Aorta (tissue), 5 donors: ENCODE measurements at places on chromosomes 2 and 18. TPM values are rescaled to one million over a fixed set of nuclear protein-coding genes. Genes with fewer than 3 reads are reported as not detected.

SP110 gene
- polyA plus RNA-seq = 10.5 TPM

CPLX4 gene
- not detected for polyA plus RNA-seq

PAX8 gene
- polyA plus RNA-seq = 1.00 TPM

ASTL gene
- polyA plus RNA-seq = not detected

QPCT gene
- polyA plus RNA-seq = 5.5 TPM

POTEC gene
- not detected for polyA plus RNA-seq

SCN9A gene
- 0.51 TPM for polyA plus RNA-seq

IL37 gene
- polyA plus RNA-seq = not detected

TMEM37 gene
- 1.2 TPM for polyA plus RNA-seq

CETN1 gene
- polyA plus RNA-seq = not detected

GPR35 gene
- polyA plus RNA-seq = 14.5 TPM

IGFBP2 gene
- polyA plus RNA-seq = 869 TPM

GALNT5 gene
- polyA plus RNA-seq = 0.88 TPM

TRIM43 gene
- polyA plus RNA-seq = not detected

ONECUT2 gene
- 0.03 TPM for polyA plus RNA-seq

MATN3 gene
- polyA plus RNA-seq = 0.13 TPM

IL1RL1 gene
- 2.5 TPM for polyA plus RNA-seq

NEDD4L gene
- polyA plus RNA-seq = 14.8 TPM

PIEZO2 gene
- 0.50 TPM for polyA plus RNA-seq

FBXO15 gene
- 3.5 TPM for polyA plus RNA-seq

VWC2L gene
- polyA plus RNA-seq = not detected

TNFAIP6 gene
- polyA plus RNA-seq = 0.75 TPM

ASXL3 gene
- polyA plus RNA-seq = 0.84 TPM

RAB6C gene
- not detected for polyA plus RNA-seq
